ENCODE measurements at places on chromosomes 11 and 22. TPM values are rescaled to one million over a fixed set of nuclear protein-coding genes. Genes with fewer than 3 reads are reported as not detected.

GRCh38 chr11:86138958-86139357 lies 70.1 kb upstream of the PICALM start:
- no peak for DNase-seq

RCE1 gene
- 22.3 TPM for total RNA-seq

GRCh38 chr11:19316434-19316833 lies 75.7 kb upstream of the E2F8 start:
- no peak for DNase-seq

DNA sequence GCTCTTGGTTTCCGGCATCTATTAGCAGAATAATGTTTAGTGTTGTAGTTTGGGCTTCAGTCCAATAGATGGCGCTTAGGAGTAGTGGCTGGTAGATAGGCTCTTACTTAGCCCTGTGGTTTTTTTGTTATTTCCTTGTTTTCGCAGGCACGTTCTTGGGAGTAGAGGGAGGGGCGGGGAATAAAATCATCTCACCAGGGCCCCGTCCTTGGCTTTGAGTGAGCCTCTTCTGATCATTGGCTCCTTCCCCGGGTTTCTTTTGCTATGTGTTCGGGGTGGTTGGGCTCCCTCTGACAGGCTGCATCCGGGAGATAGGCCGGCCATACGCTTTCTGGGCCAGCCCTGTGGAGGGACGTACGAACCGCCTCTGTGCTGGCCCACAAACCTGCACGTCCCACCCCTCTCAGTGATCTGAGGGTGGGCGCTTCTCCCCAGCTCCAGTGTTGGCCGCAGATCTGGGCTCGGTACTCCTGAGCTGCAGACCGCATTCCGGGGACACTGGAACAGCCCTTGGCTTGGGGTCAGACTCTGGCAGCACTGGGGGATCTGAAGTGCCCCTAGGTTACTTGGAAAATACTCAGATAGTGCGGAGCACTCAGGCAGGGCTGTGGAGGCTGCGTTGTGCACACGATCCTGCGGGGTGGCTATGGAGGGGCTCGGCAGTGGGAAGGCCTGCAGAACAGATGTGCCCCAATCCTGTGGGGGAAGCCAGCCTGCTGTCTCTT lies 217.0 kb downstream of the DYNC2H1 start:
- peak; percentile 70 for DNase-seq

UBQLN3 gene
- total RNA-seq = 0.35 TPM

GRCh38 chr11:34745195-34745594 lies 124.3 kb downstream of the EHF start:
- DNase-seq = no peak

GRCh38 chr22:20324139-20324516 lies 4.3 kb upstream of the DGCR6L start:
- no peak for DNase-seq

- DNase-seq = no peak
These were observed 35.7 kb downstream of the LRRC32 start for GRCh38 chr11:76634886-76635285.

TRPM5 gene
- total RNA-seq = 0.25 TPM

DNA sequence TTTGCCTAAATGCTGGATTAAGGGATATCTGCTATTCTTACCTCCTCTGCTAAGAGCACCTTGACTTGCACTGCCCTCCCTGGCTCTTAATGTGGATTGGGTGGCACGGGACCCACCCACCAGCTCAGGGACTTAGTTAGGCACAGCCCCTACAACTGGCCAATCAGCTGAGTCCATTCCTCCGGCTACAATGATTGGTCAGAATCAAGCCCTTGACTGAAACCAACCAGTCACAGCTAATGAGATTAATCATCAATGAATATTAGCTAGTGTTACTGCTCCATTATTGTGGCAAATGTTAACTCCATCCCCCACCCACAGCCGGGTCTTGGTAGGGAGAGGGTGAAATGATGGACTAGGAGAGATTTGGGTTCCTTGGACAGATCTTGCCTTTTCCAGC lies 328.0 kb downstream of the MN1 start:
- no peak for DNase-seq

- no peak for DNase-seq
These were observed 27.3 kb downstream of the CECR2 start for GRCh38 chr22:17396516-17396915.

DNA sequence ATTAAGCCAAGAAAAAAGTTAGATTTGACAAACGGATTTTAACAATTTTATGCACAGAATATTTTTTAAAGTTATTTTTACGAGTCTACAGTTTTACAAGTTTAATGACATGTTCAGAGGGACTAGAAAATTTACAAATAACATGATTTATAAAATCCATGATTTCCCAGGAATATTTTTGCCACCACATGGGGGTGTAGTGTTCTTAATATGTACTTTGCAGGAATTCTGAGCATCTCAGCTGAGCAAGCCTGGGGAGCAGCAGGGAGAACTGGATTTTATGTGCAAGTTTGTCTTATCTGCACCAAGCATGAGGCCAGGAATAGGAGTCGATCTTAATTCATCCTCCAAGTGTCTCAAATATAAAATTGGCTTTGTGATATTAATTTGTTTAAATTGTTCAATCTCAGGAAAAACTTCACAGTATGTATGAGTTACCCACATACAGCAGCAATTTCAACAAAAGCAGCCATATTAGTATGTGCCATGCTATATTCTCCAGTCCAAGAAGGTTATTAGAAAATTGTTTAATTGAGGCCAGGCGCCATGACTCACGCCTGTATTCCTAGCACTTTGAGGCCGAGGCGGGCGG lies 826.3 kb downstream of the DLG2 start:
- DNase-seq = no peak

MFNG gene
- 31.1 TPM for total RNA-seq

DNA sequence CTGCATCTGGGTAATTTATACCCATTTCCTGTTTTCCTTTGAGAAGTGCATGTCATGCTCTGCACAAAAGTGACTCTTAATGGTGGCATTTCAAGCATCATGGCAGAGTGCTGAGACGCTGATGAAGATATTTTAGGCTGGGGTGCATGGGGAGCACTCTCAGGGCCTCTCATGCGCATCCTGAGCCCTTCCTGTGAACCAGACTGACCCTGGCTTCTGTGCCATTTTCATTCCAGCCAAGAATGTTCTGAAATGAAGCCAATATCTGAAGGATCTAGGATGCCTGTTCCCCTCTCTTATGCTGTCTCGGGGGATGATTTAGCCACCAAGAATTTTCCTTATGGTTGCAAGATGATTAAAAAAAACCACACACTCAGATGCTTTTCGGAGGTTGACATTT lies 61.5 kb downstream of the MIAT start:
- DNase-seq = no peak

GRCh38 chr22:27201741-27202140 lies 544.4 kb downstream of the MIAT start:
- no peak for DNase-seq

DNA sequence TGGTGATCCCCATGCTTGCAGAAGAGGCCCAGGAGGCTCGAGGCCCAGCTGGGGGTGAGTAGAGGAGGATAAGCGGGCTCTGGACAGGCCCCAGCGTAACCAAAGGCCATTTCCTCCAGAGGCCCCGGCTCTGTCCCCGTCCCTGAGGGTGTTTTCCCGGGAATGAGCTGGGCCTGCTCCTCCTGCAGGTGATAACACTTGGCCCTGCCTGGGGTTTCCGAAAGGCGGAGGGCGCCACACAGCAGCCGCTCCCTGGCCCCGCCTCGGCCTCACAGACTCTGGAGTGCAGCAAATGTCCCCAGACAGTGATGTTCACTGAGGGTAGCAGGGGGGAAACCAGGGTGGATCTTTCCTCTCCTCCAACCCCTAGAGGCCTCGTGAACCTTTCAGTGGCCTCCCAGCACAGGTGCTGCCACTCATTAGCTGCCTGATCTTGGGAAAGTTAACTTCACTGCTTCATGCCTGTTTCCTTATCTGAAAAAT lies 10.5 kb upstream of the MGAT3 start:
- no peak for DNase-seq

- DNase-seq = peak; percentile 88
These were observed 8.3 kb downstream of the WT1 start for GRCh38 chr11:32426819-32427615.

Measured in kidney (tissue), 22 donors.